ENCODE measurements at places on chromosomes 11 and 22.

- peak; percentile 66 for DNase-seq
Measured at GRCh38 chr22:18110194-18110953, at the start of gene TUBA8. Gene TUBA8, plus strand, starts transcription at chr22:18110809. Its CDS starts 57 bp downstream, at chr22:18110866.

GRCh38 chr22:48783821-48784266 is 1043.8 kb downstream of the BRD1 start:
- no peak for DNase-seq

DNA sequence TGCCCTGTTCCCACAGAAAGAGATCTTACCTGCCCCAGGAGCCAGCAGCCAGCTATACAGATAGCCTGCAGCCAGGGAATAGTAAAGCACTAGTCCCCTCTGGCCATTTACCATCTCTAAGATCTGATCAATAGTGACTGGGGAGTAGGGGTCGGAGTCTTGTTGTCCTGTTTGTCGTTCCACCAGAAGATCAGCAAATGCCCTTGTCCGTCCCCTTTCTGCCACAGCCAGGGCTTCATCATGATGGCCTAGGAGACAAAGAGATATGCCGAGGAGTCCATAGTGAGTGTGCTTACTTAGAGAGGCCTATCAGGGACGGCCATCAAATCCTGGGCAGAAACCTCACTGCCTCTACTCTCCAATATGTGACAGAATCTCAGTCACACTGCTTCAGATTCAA is 177.1 kb upstream of the PITPNB start:
- no peak for DNase-seq

GRCh38 chr11:35664977-35665441 is 2.4 kb downstream of the TRIM44 start:
- no peak for DNase-seq

DNA sequence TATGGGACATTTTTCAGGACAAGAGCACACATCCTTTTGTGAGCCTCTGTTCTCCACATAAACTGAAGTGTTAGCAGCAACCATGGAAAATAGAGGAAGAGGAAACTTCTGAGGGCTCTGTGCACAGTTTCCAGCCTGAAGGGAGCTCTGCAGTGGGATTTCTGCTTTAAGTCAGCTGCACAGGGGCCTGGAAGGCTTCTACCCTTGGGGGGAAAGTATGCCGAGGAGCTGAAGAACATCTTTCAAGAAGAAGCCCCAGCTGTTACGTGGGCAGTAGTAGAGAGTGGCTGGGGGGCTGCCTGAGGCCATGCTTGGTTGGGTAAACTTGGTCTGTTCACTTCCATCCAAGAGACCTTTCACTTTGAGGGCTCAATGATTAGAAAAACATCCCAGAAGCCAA is 82.7 kb upstream of the EED start:
- no peak for DNase-seq

- DNase-seq: no peak
Measured at GRCh38 chr11:12743834-12744449, 69.7 kb downstream of the TEAD1 start.

- DNase-seq: no peak
Measured at GRCh38 chr11:112837162-112837826, 123.9 kb upstream of the NCAM1 start.

DNA sequence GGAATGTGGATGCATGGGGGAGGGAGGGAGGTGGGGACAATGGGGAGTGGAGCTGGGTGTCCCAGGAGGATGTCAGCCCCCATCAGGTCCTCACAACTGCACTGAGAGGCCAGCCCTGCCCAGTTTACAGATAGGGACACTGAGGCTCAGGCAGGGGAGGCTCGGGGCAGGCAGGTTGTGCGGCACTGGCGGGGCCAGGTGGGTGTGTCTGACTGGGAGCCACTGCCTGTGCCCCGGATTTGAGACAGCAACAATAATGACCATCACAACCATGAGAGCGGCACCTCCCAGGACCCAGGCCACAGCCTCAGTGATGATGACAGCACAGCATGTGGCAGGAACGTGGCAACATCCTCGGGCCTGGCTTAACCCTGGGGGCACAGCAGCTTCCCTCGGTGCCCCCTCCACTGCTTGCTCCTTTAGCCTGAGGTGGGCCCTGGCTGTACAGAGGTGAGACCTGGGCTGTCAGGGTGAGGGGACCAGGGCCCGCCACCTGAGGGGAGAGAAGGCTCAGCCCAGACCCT is 32.0 kb downstream of the SHISAL1 start:
- no peak for DNase-seq

- no peak for DNase-seq
Measured at GRCh38 chr11:6876914-6877313, 489 bp downstream of the OR10A4 start.

DNA sequence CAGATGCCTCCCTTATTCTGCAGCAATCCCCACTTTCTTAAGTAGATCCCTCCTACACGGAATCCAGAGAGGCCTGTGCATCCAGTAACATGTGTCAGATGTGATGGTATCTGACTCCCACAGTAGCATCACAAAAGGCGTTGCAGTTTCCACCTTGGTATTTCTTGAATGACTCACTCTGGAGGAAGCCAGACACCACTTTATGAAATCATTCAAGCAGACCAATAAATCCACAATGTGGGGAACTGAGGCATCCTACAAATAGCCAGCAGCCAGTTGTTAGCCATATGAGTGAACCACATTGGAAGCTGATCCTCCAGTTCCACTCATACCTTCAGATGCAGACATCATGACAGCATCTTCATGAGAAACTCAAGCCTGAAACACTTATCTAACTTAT is 798.1 kb downstream of the OPCML start:
- DNase-seq: no peak

DNA sequence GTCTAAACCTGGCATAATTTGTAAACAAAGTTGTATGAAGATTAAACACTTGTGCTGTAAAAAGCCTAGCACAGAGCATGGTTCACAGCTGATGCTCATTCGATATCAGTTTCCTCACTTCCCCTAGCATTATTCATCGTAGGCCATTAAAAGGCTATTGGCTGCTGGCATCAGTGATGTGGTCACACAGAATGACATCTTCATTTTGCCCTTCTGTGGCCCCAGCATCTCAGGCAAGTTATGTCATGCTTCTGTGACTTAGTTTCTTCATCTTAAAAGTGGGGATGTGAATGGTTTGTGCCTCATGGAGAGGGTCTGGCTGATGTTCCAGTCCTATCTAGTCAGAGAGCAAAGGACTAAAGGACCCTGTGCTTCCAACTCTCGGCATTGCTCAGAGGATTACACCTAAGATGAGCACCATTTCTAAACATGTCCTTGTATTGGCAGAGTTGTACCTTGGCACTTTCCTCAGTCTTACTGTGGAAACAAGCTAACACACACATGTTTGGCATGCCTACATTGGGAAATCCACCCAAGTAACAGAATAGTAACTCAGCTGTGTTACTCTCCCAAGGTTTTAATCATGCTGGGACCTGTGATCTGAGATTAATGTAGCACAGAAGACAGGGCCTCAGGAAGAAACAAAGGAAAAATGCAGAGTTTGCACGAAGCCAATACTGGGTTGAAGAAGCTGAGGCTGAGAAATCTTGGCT is 83.5 kb upstream of the OR9Q1 start:
- no peak for DNase-seq

- DNase-seq: no peak
Measured at GRCh38 chr11:36586543-36586942, 7.8 kb upstream of the IFTAP start.

GRCh38 chr22:26273011-26273675 is 103.9 kb downstream of the SEZ6L start:
- DNase-seq: no peak

DNA sequence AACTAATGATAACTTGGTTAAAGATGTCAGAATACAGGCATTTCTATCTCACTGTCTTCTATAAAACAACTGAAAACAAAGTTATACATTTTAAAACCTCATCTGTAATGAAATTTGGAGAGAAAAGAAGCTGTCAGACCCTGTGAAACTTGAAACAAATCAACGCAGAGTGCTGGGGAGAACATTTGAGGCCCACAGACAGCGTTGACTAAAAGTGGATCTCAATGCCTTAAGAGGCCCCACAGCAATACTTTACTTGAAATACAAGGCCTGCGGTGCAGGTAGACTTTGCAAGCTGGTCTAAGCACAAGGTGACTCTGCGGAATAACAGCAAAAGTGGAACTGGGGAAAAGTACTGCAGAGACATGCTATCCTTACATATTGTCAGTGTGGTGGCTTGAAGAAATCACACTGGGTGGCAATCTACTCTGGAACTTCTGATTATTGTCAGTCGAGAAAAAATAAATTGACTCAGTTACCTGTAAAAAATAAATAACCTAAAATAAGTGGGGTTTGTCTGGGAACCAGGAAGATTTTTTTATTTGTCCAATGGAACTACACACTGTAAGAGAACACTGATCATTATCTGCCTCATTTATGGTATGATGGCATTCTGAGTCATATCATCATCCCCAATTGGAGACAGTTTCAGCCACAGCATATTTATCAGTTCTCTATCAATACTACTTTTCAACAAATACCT is 138.9 kb downstream of the LUZP2 start:
- no peak for DNase-seq

- DNase-seq: no peak
Measured at GRCh38 chr11:10937385-10937771, 79.5 kb upstream of the ZBED5 start.

DNA sequence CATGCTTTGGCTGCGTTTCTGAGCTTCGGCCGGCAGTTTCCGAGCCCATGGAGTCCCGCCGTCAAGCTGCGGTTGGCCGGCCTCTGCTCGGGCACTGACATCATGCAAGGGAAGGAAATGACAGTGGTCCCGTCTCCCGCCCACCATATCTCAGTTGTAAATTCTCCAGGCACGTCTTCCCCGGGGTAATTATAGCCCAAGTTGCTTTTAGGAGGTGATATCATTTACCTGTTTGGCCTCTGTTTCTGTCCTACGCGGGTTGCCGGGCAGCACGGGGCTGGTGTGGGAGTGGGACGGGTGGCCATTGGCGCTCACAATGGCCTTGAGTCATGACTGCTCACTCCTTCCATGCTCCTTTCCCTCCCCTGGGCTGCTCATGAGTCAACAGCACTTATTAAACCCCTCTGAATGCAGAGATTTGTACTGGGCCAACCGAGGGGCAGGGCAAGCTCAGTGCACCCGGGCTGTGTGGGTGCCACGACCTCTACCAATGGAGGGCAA is 4.2 kb upstream of the ANO1 start:
- DNase-seq: no peak

GRCh38 chr22:50302041-50302541 is 5.4 kb downstream of the PLXNB2 start:
- no peak for DNase-seq

DNA sequence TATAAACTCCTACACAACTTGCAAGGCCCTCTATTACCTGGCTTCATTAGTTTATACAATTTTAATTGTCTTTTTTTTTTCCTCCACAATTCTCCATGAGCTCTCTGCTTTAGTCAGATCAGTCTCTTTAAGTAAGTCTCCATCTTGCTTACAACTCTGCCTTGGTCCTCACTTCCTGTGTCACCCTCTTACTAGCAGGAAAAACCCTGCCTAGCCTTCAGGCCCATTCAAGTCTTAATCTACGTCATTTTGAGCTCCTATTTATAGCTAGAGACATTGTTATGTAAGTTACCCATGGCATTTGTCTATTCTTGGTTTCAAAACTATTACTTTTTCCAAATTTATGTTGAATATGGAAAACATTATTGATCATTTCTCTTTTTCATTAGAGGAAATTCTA is 177.4 kb downstream of the SBF2 start:
- no peak for DNase-seq

GRCh38 chr11:95780544-95780943 is 9.0 kb downstream of the FAM76B start:
- no peak for DNase-seq

GRCh38 chr11:121741761-121742361 is 289.1 kb upstream of the SORL1-AS1 start:
- DNase-seq: peak; percentile 57

GRCh38 chr11:44726283-44727113 is at the start of gene TSPAN18:
Gene TSPAN18, plus strand, starts transcription at chr11:44726962. Its CDS starts 179,455 bp downstream, at chr11:44906417.
- DNase-seq: peak; percentile 48

DNA sequence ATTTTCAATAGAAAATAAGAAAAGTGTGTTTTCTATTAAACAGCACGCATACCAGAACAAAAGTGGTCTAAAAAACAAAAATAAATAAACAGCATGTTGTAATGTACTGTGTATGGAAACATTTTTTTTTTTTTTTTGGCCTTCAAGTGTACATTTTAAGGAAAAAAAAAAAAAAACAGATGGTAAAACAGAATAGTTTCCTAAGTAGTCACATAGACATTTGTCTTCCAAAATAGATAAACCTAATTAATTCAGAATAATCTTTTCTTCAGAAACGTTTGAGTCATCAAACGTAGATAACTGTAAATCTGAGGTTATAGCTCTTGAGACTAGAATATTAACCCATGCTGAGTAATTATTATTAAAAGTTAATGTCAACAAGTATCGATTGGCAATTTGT is 396 bp upstream of the CFAP300 start:
- DNase-seq: no peak

- no peak for DNase-seq
Measured at GRCh38 chr11:25890626-25891260, 441.2 kb upstream of the ANO3 start.

- DNase-seq: no peak
Measured at GRCh38 chr11:64186492-64187165, 658 bp downstream of the STIP1 start.

DNA sequence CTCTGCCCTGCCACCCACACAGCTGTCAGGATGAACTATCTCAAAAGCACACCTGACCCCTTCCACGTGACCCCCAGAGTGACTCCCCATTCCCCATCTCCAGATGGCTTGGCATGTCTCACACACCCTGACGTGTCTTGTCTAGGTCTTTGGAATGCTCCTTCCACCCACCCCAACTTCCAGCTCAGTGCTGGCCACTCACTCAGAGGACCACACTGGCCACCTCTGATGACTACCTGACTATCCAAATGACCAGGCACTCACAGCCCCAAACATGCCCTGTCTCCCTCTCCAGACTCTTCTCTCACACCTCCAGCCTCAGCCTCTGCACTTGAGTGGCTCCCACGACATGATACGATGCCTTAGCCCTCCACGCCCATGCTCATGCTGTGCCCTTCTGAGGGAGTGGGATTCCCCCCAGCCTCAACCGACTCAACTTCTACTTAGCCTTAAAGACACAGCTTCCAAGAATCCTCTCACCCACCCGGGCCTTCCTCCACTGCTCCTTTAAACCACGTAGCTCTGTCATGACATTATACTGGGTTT is 259.4 kb downstream of the BUD13 start:
- DNase-seq: no peak

GRCh38 chr11:92662601-92663360 is 306.7 kb upstream of the MTNR1B start:
- DNase-seq: no peak

- DNase-seq: no peak
Measured at GRCh38 chr11:36741515-36741914, 143.5 kb upstream of the RAG2 start.

DNA sequence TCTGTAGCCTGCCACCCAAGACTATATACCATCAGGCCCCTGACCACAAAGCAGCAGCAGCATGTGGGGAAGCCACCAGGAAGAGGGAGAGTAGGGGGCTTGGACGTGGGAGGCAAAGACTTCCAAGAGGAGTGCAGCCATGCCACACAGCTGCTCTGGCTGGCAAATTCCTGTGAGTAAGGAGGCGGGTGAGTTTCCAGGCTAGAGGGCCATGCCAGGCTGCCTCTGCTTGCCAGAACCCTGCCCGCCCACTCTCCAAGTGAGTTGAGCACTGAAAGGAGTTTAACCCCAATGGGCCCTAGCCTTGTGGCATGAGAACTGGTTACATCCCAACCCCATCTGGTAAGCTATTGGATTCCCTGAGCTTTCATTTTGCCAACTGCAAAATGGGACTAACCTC is 4.7 kb upstream of the DGAT2 start:
- DNase-seq: no peak
